Activated naive CD4-positive, alpha-beta T cell treated with anti-CD3 and anti-CD28 coated beads, Interleukin-2, amount 10 ng/mL, durations not matched to agents 7 days and 5 days (primary cell): ENCODE measurements at places on chromosomes 16 and 17.

DNA sequence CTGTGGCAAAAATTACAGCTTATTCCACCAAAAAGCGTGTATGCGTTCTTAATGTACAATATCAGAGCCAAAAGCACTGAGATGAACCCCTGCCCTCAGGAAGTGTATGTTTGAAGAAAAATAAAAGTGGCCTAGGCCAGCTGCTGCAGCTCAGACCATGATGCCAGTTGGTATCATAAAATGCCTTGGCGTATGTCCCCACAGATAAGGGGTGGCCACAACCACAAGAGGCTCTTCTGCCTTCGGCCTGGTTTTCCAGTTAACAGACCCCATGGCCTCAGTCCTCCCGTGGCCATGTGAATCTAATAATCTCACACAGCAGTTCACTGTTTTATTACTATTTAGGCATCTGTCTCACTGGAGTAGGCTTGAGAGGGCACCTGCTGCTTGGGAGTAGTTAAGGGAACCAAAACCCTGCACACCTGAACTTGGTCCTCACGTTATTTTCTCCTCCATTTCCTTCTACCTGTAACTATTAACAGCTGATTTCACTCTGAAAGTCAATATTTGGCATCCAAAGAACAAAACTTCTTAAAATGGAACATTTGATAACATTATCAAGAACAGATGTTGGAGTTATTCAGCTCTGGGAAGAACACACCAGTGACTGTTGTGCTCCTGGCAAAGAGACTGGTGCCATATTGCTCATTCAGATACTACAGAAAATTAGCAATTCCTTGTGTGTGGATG is 34.8 kb upstream of the ERN1 start:
- no peak for DNase-seq

DNA sequence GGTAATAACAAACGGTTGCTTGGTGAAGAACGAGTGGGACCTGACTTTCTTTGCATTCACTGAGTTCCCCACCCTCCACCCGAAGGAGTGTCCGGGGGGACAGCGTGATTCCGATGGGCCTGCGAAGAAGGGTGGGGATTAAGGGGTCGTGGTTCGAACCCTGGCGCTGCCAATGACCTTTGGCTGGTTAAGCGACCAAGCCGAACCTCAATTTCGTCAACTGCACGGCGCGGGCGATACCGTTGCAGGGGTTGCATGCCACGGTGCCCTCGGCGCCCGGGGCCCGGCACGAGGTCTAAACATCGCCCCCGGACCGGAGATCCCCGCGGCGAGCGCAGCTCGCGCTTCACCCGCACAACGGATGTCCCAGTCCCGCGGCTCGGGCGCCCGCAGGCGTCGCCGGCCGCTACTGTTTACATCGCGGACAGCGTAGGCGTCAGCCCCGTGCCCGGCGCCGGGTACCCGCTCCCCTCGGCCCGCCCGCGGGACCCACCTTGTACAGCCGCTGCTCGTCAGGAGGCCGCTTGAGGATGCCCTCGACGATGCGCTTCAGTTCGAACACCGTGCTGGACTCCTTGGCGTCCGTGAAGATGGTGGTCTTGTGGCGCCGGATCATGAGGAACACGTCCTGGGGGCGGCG is 460 bp downstream of the ELOB start:
- DNase-seq, result peak; percentile 54

DNA sequence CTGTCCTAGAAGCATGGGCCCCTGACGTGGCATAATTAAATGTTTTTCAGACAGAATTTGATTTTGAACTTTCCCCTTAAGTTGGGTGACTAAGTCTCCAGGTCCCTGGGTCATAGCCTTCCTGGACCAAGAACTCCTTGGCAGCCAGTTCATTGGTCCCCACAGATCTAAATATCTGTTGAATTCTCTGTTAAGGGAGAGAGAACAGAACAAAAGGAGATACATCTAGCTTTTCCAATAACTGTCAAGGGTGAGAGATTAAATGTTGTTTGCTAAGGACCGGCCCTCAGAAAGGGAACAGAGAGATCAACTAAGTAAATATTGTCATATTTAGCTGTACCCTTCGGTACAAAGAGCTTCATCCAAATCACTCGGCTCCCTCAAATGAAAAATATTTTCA is 78.2 kb upstream of the NOL11 start:
- DNase-seq, result no peak

GRCh38 chr17:46958041-46958591 is 20.9 kb downstream of the RPRML start:
- DNase-seq, result no peak

GRCh38 chr17:50153650-50154575 is 3.4 kb upstream of the PPP1R9B start:
- DNase-seq, result no peak

DNA sequence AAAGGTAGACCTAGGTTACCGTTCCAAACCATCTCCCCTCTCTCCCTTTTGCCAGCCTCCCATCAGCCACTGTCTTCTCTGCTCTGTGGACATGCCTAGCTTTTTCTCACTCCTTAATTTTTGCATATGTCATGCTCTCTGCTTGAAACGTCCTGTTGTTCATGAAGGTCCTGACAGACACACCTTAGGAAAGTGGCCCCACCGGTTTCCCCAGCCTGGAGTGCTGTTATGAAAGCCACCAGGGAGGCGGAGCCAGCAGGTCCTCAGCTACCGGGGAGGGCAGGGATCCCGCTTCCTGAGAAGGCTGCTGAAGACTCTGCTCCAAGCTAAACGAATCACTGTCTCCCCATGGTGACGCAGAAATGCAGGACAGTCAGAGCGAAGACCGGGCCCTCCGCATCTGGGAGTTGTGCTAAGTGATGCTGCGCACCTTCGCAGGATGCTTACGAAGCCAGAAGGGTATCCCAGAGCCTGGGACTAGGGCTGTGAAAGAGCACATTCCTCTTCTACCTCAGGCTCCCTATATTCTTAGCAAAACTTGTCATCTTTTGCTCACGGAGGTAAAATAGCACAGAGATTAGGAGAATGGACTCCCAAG is 2.3 kb upstream of the SLC16A11 start:
- peak; percentile 64 for DNase-seq

DNA sequence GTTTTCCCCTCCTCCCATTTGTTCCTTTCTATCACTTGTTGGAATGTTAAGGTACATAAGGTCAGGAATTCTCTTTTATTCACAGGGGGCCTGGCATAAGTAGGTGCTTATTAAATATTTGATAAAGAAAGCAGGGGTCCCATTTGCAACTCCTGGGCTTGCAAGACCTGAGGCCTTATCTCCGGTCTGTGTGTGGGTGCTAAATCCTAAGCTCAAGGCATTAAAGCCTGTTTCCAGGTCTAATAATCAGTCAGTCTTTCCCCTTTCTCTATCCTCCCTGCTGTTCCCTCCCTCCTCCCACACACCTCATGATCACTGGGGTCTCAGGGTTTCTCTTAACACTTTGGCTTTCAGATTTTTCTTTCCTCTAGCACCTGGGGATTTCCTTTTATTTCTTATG is 17.1 kb downstream of the NTN1 start:
- no peak for DNase-seq

DNA sequence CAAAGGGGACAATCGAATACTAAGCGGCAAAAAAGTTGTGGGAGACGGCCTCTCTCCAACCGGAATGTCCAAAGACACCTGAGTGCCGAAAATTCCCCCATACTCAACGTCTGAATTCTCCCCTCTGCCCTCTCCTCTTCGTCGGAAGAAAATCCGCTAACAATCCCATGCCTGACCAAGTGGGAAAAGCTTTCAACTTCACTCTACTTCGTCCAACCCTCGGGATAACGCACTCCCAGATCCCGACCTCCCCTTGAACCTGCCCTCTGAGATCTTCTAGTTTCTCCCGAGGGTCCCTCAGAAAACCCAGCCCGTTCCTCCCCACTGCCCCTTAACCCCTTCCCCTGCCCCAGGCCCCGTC is 961 bp downstream of the AMFR start:
- no peak for DNase-seq

DNA sequence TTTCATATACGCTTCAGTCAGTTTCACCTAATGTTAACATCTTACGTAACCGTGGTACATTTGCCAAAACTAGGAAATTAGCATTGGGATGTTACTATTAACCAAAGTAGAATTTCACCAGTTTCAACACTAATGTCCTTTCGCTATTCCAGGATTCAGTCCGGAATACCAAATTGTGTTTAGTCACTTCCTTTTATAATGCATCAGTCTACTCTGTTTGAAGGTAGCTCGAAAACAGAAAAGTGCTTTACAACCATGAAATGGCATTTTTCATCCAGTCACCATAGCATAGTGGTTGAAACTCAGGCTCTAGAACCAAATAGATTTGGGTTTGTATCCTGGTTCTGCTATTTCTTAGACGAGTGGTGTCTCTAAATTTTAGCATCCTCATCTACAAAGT is 29.4 kb downstream of the AP2B1 start:
- no peak for DNase-seq

- no peak for DNase-seq
Observed at GRCh38 chr17:46793541-46793940, 25.0 kb downstream of the WNT3 start.

GRCh38 chr16:1152123-1152638 is 725 bp upstream of the CACNA1H start:
- DNase-seq, result peak; percentile 50

GRCh38 chr17:35531160-35531559 is 6.3 kb downstream of the SLFN12L start:
- DNase-seq, result no peak

DNA sequence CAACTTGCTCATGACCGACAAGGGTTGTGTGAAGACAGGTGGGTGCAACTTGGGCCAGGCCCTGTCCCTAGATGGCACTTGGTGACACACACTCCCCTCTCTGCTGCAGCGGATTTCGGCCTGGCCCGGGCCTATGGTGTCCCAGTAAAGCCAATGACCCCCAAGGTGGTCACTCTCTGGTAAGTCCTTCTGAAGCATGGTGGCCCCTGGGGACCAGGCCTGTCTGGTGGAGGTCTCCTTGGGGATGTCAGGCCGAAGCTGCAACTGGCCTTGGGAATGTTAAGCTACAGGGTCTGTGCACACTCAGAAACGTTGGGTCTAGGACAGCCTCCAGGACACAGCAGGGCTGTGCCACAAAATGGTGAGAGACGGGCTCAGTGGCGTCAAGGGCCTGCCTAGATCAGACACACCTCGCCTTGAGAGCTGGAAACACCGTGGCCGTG is 6.8 kb downstream of the CDK10 start:
- no peak for DNase-seq

- no peak for DNase-seq
Observed at GRCh38 chr16:8996891-8997290, 33.2 kb upstream of the USP7 start.

DNA sequence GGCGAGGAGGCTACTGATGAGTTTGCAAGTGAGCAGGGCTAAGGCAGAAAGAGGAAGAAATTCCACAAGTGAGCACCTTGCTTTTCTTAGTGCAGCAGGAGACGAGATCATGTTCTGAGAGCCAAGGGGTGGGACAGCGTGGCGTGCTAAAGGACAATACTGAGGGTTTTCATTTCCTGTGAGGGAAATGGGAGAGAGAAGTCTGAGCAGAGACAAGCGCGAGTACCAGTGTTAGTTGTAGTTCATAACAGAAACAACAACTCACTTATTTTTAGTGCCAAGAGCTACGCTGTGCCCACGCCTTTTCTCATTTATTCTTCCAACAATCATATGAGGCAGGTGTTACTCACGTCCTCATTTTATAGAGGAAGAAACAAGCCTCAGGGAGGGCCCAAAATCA is 2.3 kb downstream of the SPACA3 start:
- no peak for DNase-seq

DNA sequence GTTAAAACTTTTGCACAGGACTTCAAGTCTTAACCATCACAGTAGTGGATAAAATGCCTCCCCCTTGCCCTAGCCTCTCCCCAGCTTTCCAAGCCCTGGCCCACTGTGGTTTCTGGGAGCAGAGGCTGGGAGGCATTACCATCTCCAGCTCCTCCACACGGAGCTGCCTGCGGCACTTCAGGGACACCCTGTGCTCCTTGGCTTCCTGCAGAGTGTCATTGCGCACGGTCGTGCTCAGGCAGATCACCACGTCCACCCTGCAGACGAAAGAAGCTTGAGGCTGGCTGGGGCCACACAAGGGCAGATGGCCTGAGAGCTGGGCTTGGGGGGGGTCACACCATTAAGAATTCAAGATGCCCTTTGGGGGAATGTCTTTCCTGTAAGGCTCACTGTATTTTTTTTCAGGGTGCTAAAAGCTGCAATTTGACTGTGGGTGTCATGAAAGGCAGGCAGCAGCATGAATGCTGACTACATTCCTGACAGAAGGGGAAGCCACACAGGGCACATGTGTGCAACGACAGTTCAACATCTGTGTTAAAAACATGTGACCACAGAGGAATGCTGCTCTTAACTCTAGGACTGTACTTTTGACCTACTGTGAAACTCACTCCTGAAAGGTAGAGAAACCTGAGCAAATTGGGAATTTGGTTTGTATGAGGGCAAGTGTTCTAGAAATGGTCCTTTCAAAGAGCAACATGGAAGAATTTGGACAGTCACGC is 47.7 kb upstream of the CLEC18B start:
- DNase-seq, result no peak

- peak; percentile 79 for DNase-seq
Observed at GRCh38 chr16:67163164-67163998, 1.2 kb upstream of the HSF4 start.

- DNase-seq, result no peak
Observed at GRCh38 chr17:36545077-36545464, 352 bp downstream of the GGNBP2 start.

DNA sequence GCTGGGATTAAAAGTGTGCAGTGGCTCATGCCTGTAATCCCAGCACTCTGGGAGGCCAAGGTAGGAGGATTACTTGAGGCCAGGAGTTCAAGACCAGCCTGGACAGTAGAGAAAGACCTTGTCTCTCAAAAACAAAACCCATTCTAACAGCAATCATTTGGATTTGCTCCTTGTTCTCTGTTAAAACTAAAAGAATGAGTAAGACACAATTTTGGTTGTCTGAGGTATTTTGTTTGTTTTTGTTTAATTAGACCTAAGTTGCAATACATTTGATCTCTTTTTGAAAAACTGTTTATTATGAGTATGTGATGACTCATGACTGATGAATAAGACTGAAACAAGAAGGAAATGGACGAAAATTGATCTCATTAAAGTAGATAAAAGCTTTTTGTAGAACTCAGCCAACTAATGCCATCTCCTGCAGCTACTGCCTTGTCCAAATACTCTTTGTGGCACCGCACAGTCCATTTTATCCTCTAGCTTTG is 29.0 kb downstream of the GLG1 start:
- no peak for DNase-seq

DNA sequence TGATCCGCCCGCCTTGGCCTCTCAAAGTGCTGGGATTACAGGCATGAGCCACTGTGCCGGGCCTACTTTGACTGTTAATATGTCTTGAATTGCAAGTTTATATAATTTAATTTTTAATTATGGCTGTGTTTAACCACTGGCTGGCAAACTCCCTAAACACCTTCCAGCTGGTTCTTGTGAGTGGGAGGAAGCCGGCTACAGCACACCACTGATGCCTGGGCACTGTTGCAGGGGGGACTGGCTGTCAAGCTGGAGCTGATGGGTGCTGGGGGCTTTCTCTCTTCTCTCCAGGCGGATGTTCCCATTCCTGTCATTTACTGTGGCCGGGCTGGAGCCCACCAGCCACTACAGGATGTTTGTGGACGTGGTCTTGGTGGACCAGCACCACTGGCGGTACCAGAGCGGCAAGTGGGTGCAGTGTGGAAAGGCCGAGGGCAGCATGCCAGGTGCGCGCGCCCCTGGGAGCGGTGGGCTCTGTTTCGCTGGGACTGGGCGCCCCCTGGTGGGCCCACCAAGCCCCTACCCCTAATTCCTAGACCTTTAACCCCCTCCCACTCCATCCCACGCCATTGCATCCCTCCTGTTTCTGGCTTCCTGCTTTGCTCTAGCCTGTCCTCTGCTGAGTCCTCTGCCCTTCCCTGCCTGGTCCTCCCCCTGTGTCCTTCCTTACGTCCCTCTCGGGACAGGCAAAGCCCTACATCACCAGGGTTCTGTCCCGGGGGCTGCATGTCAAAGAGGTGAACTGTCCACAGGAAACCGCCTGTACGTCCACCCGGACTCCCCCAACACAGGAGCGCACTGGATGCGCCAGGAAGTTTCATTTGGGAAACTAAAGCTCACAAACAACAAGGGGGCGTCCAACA is 9.5 kb downstream of the TBX21 start:
- peak; percentile 65 for DNase-seq
